SW 1271 (cell line): ENCODE measurements at places on chromosomes 6 and 20.

- no peak for DNase-seq
Observed at GRCh38 chr20:8133310-8133768, 1.3 kb downstream of the PLCB1 start.

DNA sequence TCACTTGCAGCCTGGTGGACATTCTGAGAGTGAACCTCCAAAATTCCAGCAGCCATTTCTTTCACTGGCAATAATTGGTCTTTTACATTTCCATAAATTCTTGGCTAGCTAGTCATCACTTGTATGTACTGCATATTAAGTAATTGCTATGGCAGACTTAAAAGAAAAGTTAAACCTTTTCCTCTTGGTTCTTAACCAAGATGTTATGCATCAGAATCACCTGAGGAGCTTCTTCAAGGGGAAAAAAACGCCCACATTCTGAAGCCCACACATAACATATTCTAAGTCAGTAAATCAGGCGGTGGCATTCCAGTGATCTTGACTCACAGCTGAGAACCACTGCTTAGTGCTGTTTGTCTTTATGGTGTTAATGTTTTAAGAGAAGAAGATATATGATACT lies 37.0 kb downstream of the CDC40 start:
- DNase-seq = no peak

DNA sequence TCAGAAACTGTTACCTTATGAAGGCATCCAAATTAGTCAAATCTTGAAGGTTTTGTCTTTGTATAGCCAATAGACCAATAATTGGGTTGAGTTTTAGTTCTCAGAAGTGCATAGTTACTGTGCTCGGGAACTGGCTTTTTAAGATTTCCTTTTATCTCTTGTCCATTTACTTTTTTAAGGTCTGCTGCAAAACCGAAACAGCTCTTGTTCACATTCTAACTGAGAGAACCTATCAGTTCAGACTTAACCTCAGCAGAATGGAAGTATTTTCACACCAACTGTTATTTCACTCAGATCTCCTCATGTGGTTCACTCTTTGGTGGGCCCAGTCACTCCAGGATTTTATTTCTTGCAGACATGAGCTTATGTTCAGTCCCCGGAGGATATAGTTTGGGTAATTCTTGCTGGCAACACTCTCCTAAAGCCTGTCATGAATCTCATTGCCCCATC lies 55.5 kb downstream of the TPBG start:
- no peak for DNase-seq

GRCh38 chr6:4814212-4814611 lies 38.0 kb downstream of the CDYL start:
- DNase-seq = no peak

GRCh38 chr20:32433311-32434021 lies 75.3 kb downstream of the ASXL1 start:
- DNase-seq = no peak

DNA sequence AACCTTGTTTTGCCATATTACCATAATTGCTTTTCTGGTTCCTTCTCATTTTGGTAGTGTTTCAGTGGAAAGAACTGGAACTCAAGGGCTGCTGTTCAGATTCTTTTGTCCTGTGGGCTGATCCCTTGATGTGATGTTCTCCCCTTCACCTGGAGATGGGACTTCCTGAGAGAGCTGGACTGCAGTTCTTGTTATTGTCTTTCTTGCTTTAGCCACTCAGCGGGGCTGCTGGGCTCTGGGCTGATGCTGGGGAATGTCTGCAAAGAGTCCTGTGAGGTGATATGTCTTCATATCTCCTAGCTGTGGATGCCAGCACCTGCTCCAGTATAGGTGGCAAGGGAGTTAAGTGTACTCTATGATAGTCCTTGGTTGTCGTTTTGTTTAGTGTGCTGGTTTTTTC lies 79.0 kb downstream of the BCKDHB start:
- no peak for DNase-seq

DNA sequence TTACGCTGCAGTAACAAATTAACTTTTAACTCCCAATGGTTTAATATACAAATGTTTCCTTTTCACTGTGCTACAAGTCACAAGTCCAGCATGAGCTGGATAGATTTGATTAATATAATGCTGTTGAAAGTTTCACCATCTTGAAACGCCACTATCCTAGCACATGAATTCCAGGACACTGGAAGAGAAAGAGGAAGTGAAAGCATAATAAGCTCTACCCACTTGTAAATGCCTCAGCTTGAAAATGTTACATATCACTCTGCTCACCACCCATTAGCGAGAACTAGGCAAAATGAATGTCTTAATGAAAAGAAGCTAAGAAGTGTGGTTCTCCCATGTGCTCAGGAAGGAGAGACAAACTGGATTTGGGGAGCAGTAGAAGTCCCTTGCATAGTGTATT lies 46.9 kb downstream of the PCSK2 start:
- DNase-seq = no peak

DNA sequence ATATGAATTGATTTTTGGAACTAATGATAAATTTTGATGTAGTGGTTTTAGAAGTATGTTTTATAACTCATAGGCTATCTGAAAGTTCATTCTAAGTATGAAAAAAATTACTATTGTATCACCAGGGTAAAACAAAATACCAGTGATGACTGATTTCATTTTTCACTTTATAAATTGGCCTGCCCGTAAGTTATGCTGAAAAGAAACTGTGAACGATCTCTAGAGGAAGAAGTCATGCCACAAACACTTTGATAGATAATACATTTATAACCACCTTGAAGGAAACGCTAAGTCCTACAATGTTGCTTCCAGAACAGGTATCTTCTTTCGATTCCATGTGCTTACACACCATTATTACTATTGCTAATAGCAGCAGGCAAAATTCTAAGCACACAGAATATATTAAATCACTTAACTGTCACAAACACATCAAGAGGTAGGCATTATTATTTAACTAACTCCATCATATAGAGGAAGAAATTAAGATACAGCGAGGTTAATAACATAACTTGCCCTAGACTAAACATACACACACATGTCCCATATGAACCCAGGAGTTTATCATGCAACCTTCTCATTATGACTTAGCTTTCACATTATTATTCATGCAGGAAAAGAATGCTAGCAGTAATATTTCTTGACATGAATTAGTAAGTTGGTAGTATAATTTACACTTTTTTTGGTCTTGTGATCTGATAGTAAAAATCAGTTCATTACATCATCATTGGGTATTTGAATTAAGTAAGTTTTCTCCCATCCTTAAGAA lies 44.7 kb downstream of the RGS17 start:
- DNase-seq = no peak

GRCh38 chr6:89392823-89393222 lies 19.2 kb downstream of the RRAGD start:
- DNase-seq = no peak

- DNase-seq = no peak
Observed at GRCh38 chr6:40539853-40540252, 47.3 kb downstream of the LRFN2 start.

DNA sequence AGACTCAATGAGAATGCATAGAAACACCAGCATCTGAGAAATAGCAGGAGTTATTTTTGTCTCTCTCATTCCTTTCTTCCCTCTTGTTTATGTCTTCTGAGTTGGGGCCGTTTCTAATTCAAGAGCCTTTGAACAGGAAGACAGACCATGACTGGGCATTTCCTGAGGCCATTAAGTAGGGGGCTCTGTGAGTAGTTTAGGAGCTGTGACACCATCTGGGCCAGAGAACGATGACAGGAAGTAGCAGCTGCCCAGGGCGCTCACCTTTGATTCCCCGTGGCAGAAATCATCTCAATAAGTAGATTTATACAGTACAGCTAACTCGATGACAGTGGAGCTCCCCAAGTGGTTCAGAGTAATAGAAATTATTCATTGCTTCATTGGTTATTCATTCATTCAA lies 298.4 kb upstream of the PLN start:
- no peak for DNase-seq

DNA sequence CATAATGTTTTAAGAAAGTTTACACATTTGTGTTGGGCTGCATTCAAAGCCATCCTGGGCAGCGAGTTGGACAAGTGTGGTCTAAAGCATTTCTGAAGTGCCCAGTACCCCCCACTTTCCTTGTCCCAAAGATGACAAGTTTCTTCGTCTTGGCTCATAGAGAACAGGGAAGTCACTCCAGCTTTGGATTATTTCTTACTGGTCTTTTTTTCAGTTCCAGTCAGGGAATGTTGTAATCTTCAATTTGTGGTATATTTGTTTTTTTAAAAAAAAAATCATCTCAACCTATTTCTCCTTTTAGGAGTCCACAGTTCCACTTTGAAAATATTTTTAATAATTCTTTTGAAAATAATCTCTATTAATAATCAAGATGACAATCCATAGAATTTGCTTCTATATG lies 34.0 kb downstream of the SLX4IP start:
- no peak for DNase-seq

DNA sequence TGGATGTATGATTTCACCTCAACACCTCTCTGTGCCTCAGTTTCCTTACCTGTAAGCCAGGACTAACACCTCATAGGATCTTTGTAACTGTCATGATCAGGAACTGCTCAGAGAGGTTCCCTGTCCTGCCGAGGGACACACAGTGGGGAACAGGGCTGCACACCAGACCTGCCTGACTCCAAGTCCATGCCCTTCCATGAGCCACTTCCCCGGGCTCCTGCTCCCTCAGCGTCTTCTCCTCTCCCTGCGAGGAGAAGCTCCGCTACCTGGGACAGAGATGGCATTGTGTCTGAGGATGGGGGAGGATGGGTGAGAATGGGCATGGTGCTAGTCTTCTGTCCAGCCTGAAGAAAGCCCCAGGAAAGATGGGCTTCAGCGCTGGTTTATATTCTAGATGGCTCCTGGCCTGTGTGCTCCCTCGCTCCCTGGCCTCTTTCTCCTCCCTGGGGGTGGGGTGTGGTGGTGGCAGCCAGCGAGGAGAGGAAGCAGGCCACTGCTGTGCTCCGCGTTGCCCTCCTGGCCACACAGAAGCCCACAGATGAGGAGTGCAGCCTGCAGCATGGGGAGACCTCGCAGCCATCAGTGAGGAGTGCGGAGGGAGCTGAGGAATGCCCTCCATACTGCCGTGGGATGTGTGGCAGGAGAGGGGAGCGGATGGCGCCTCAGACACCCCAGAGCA lies 67.1 kb downstream of the NOL4L start:
- no peak for DNase-seq

DNA sequence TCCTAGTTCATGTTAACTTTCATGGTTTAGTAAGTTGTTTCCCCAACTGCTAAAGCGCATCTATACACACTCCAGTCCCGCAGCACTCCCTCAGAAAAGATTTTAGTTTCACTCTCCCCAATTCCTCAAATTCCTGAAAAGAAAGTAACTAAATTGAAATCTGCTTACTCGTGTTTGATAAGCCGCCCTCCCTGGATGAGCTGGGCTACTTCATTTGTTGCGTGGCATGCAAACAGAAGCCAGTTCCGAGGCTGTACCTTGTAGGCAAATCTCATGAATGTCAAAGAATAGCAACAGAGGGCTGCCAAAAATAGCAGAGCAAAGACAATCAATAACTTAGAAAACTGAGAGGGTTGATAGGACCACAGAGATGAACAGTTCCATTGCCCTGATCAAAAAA lies 16.9 kb downstream of the MPC1 start:
- no peak for DNase-seq

GRCh38 chr6:43308101-43308989 lies at the start of gene CRIP3:
Gene CRIP3, minus strand, starts transcription at chr6:43308826. Its CDS starts 34 bp downstream, at chr6:43308792.
- DNase-seq = no peak

DNA sequence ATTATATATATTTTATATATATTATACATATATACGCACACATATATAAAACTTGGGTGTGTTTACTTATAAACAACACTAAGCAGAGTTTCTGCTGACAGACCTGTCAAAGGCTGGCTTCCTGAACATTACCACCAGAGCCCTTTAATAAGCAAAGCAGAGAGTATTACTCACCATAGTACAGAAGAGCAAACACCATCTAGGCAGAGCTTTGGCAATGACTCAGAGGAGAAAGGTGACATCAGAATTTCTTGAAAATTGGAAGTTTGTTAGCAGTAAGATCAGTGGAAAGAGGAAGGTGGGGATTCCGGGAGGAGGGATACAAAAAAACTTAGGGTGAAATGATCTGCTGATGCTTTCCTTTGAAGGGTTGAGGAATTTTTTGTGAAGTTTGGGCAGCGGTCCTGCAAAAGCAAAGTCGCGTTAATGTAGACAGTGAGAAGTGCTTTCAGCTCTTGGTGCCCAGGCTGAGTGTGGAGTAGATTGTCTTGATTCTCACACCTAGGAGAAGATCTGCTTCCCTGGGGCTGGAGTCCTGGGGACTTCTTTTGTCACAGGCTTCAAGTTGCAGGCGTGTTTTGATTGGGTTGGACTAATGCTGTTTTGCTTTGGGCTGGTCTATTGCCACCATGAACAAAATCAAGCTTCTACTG lies 109.6 kb upstream of the BACH2 start:
- no peak for DNase-seq

DNA sequence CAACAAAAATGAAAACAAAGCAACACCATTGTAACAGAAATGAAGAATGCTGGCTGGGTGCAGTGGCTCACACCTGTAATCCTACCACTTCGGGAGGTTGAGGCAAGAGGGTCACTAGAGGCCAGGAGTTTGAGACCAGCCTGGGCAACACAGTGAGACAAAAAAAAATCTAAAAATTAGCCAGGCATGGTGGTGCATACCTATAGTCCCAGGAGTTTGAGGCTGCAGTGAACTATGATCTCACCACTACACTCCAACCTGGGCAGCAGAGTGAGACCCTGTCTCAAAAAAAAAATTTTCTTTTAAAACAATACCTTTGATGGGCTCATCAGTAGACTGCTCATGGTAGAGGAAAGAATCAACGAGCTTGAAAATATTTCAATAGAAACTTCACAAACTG lies 18.5 kb downstream of the NINL start:
- DNase-seq = no peak

GRCh38 chr20:5127859-5128424 lies 1.1 kb downstream of the CDS2 start:
- DNase-seq = no peak

GRCh38 chr6:2911171-2911570 lies 8.1 kb upstream of the SERPINB9 start:
- no peak for DNase-seq

GRCh38 chr20:44067650-44068081 lies 119.3 kb downstream of the JPH2 start:
- no peak for DNase-seq

DNA sequence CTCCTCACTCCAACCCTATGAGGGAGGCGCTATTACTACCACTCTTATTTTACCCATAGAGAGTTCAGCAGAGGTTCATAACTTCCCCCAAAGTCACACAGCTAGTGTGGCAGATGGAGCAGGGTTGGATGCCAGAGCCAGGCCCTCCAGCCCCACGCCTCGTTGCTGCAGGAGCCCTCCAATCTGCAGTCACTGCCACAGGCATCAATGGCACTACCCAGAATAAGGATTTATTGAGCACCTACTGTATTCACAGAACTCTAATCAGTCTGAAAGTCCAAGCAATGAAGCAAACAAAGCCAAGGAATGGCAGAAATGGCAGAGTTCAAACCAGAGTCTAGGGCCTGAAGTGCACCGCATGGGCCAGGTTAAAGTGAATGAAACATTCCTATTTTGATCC lies 144.9 kb downstream of the LPA start:
- DNase-seq = no peak
